ENCODE measurements at places on chromosomes 16 and 17. TPM values are rescaled to one million over a fixed set of nuclear protein-coding genes. Genes with fewer than 3 reads are reported as not detected.

- DNase-seq: no peak
These were observed 50.0 kb downstream of the SF3B3 start for GRCh38 chr16:70573451-70574121.

DNA sequence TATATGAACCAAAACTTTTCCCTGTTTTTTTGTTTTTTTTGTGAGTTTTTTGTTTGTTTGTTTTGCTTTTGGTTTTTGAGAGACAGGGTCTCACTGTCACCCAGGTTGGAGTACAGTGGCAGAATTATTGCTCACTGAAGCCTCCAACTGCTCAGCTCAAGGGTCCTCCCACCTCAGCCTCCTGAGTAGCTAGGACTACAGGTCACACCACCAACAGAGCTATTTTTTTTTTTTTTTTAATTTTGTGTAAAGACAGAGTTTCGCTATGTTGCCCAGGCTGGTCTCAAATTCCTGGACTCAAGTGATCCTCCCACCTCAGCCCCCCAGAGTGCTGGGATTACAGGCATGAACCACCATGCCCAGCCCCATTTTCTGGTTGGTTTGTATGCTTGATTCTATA, 28.6 kb downstream of the CMTM4 start:
- no peak for DNase-seq

- peak; percentile 13 for DNase-seq
These were observed 57.8 kb upstream of the CDYL2 start for GRCh38 chr16:80862160-80862705.

The ESRP2 gene
- not detected for total RNA-seq

DNA sequence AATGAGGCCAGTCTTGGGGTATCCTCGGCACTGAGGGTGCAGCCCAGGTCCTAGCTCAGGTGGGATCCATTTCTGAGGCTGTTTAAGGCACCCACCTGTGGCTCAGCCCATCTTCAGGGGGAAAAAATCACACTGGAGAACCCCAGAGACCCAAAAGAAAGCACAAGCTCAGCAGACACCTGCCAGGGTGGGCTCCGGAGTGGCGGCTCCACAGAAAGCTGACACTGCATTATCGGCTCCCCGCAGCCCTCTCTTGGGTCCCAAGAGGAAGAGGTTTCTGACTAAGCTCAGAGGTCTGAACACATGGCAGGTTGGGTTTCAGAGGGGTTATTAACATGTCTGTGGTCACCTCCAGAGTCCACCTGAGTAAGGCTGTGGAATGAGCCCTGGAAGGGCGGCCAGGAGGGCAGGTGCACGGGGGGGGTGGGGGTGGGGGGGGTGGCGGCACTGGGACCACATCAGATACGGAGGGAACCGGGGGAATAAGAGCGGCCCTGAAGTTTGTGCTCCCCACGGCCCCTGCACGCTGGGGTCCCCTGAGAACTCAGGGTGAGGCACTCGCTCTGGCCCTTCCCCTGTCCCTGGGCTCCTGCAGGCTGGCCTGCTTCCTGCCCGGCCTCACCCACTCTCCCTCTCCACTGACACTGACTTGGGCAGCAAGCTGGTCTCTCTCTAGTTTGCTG, 79.5 kb downstream of the TIMM22 start:
- no peak for DNase-seq

- peak; percentile 88 for DNase-seq
These were observed 32.6 kb downstream of the KLHDC4 start for GRCh38 chr16:87733190-87733589.

DNA sequence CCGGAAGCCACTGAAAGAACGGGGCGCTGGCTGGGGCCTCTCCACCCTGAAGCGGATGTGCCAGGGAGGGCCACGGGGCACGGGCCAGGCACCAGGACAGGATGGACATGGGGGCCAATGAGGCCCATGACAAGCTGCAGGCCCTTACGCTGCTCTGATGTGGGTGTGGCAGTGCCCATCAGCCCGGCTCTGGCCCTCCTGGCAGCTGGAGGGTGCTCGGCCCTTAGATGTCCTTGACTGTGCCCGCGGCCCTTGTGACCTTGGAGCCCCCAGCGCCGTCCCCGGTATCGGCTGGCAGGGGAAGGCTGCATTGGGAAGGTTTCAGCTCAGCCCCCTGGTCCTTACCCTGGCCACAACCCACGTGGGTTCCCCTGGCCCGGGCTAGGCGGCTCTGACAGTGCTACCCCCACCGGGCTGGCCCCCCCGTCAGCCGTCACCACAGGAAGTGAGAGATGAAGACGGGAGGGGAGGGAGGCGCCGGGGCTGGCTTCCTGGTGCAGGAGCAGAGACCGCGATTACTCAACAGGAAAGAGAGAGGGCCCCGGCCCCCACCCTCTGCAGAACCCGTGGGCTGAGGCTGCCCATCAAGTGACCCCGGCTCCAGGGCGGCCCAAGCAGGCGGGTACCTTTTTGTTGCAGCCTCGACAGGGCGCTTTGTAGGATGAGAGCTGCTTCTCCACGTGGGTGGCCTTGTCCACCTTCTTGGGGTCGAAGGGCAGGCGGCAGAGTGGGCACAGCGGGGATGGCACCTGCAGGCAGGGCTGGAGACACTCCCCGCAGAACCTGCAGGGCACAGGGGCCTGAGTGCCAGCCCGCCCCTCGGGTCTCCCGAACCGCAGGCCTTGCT, 5.3 kb downstream of the RNF166 start:
- peak; percentile 86 for DNase-seq

The CYB5D1 gene
- total RNA-seq: 19.3 TPM

DNA sequence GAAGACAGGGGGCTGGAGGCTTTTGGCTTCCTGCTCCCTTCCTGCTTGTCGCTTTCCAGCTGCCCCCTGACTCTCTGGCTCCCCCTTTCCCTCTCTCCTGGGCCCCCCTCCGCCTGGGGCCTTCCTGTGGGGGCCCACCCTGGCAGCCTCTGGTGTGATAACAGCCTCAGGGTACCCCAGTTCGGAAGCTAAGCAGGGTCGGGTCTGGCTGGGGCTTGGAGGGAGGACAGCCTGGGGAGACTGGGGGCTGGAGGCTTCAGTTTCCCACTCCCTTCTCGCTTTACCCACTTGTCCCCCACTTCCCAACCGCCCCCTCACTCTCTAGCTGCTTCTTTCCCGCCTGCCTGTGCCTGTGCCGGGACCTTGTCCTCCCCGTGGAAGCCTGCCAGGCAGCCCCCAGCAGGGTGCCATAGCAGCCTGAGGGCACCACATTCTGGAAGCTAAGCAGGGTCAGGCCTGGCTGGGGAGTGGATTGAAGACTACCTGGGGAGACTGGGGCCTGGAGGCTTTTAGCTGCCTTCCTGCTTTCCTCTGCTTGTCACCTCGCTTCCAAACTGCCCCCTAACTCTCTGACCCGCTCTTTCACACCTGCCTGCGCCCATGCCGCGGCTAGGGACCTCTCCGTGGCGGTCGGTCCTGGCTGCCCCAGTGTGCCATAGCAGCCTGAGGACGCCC, 2275.5 kb downstream of the TP53TG3F start:
- DNase-seq: no peak

The ABCA3 gene
- 0.23 TPM for total RNA-seq

The ZG16 gene
- not detected for total RNA-seq

DNA sequence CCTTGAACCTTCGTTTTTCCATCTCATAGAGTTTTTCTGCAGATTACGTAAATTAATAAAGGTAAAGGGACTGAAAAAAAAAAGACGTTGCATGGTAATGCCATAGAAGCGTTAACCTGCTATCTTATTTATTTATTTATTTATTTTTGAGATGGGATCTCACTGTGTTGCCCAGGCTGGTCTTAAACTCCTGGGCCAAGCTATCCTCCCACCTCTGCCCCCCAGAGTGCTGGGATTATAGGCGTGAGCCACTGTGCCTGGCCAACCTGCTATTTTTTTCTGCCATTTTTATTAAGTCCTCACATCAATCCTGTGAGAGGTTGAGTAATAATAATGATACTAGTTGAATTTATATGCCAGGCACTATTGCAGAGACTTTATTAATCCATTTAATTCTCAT, 7.9 kb downstream of the MSI2 start:
- DNase-seq: no peak

DNA sequence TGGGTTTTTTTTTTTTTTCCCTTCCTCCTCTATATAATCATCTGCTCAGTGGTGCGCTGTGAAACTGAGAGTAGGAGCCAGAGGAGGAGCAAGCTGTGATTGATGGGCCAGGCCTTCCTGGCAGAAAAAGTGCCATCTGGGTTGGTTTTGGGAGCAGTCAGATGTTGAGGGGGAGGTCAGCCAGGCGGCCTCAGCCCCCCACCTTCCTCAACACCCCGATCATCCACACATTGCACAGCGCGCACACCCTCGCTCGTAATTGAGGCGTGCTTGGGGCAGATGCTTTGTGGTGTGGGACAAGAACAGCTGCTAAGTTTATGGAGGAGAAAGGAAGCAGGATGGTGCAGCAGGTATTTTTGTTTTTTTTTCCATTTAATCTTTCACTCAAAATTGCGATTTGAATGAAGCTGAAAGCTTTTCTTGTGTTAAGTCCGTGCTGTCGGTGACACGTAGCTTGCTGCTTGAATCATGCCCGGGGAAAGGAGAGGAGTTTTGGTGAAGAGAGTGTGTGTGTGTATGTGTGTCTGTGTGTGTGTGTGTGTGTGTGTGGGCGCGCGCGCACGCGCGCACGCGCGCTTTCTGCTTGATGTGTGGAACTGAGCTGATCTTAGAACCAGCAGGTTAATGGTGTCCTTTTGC, 177.4 kb downstream of the RBFOX1 start:
- DNase-seq: no peak

GRCh38 chr17:9484789-9485188, 90.8 kb downstream of the STX8 start:
- no peak for DNase-seq

DNA sequence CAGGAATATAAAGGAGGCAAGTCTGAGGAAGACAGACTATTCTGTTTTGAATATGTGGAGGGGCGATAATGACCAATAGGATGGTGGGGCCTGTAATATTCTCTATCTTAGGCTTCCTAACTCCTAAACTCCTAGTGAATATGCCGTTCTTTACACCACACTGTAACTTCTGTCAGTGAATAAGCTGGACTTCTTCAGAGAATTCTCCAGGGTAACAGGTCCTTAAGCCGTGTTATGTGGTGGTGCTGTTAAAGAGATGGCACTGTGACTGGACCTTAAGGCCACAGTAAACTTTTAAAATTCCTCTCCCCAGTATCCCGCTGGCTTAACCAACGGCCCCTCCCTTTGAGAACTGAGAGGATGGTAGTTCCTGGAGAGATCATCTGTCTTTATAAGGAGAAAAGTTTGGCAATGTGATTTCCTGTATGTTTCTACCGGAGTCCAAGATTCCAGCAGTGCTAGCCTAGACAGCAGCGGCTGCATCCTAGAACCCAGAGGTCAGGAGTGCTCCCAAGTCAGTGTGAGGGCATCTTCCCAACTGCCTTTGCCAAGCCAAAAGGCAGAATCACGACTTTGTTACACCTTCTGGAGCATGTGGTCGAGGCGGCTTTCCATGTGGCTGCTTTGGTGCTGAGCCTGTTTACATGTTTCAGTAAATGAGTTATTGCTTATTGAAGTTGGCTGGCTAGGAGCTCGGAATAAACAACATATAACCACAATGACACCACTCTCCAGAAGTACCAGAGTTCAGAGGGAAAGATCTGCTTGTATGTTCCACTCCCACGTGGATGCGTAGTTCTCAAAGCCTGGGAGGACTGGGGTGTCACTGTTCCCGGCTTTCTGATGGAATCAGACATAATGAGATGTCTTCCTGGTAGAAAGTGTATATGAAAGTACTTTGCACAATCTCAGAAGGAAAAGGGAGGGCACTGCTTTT, 41.0 kb downstream of the TUBD1 start:
- DNase-seq: no peak

The CES1 gene
- total RNA-seq: not detected

The BCO1 gene
- total RNA-seq: not detected

DNA sequence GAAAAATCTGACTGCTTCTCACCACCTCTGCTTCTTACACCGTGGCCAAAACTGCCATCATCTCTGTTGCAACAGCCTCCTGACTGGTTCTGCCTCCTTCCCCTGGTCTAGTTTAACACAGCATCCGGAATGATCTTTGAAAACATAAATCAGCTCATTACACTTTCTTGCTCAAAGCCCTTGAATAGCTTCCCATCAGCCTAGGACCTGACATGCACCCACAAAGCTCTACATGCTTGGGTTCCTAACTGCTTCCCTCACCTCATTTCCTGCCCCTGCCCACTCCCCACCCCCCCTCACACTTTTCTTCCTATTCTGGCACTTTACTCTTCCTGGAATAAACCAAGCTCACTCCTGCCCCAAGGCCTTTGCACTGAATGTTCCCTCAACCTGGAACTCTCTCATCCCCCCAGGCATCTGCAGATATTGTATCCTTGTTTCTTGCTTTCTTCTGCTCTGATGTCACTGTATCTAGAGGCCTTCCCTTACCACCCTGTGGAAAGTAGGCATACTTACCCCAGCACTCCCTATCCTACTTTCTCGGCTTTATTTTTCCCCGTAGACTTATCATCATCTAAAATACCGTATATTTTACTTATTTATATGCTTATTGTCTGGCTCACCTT, 112.4 kb downstream of the FTO start:
- DNase-seq: no peak

- no peak for DNase-seq
These were observed 471.6 kb downstream of the SOX9 start for GRCh38 chr17:72592242-72592966.

GRCh38 chr17:61955619-61956018, 27.8 kb upstream of the INTS2 start:
- DNase-seq: no peak

- DNase-seq: no peak
These were observed 52.1 kb upstream of the CNEP1R1 start for GRCh38 chr16:49972961-49973360.

Measured in OCI-LY7 (cell line).